Right lung (tissue), 10 donors: ENCODE measurements at places on chromosomes 13 and 19.

DNA sequence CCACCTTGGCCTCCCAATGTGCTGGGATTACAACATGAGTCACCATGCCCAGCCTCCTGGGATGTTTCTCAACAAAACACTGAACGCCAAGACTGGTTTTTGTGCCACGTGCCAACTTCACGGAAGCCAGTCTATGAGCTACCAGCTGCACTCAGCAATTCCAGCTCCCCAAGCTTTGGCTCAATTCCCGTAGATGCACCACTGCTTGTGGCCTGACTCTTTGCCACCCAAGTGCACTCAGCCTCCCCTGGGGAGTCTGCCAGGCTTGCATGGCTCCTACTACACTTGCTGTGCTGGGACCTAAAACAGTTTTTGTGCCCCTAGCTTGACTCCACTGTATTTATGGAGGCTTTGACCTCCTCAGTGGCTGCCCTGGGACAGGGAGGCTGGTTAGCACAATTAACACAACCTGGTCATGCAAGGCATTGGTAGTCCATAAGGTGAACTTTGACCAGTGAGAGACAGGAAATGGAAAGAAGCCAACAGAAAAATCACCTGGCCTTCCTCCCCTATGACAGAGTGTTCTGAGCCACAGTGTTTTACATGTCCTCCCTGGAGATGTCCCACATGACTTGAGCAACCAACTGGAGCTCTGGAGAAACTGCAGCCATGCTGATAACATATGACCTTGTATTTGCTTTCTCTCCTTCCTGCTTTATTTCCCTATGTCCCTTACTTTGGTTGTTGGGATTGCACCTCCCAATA lies 1173.1 kb downstream of the UQCRFS1 start:
- DNase-seq: no peak

DNA sequence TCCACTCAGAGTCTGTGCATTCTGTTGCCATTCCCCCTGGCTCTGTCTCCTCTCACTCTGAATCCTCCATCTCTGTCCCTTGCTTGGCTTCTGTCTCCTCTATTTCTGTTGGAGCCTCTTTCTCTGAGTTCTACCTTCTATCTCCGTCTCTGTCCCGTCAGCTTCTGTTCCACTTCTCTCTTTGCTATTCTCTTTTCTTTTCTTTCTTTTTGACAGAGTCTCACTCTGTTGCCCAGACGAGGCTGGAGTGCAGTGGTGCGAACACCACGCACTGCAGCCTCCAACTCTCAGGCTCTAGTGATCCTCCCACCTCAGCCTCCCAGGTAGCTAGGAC lies 33.8 kb upstream of the LRRC4B start:
- DNase-seq: no peak

DNA sequence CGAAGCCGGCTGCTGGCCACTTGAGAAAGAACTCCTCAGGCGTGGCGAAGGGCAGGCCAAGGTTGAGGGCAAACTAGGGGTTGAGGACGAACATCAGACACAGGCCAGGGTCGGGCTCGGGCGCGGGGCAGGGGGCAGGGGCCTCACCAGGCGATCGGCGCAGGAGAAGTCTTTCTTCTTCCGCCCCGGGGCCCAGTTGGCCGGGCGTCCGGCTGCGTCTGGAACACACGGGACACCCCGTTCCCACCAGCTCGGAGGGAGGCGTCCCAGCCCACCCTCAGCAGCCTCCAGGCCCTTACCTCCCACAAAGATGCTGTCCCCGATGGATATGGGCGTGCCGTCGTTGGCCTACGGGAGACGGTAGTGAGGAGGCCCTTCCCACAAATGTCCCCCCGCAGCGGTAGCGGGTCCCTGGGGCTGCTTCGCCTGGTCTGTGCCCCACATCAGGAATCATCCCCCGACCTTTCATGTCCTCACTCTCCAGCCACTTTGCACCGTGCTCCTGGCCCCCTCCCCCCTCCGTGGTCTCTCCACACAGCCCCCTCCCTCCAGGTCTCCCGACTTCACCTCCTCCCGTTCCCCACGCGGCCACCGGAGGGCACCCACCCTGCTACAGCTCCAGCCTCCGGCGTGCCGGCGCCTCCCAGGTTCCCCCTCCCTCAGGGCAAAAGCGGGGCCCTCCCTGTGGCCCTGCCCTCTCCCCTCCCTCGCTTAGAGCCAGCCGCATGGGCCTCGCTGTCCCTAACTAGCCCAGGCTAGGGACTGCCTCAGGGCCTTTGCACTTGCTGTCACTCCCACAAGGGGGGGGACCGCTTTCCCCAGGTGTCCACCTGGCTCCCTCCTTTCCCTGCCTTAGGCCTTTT lies 4.8 kb downstream of the PNKP start:
- DNase-seq: no peak

DNA sequence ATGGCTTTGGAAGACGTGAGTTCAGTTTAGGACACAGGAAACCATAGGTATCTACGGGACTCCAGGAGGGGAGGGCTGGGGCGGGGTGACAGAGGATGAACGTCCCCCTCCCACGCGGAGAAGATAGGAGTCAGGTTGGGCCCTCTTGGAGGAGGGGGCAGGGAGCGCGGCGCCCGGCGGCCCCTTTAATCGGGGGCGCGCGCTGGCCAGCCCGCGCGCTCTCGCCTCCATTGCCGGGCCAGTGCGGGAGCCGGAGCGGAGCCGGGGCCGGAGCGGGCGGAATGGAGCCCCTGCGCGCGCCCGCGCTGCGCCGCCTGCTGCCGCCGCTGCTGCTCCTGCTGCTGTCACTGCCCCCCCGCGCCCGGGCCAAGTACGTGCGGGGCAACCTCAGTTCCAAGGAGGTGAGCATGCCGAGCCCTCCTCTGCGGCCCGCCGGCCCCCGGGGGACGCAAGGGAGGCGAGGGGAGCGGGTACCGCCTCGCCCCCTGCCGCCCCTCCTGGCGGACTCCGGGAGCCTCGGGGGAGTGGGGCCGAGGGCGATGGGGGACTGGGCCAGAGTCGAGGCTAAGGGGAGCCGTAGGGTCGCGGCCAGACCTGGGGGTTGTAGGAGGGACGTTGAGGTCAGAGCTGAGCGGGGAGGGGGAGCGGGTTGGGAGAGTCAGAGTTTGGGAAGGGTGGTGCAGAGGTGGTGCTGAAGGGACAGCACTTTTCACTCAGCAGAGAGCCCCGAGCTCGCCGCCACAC lies at the start of gene TMEM145:
TMEM145 (plus strand) TSS at position 214 of the 744 bp plus-strand sequence; CDS start at position 282, 68 bp downstream.
- DNase-seq: no peak

GRCh38 chr13:106232681-106233080 lies 302.8 kb downstream of the EFNB2 start:
- DNase-seq: peak; percentile 28
